Myocyte (in vitro differentiated cells): ENCODE measurements at places on chromosomes 11 and 22. TPM values are rescaled to one million over a fixed set of nuclear protein-coding genes. Genes with fewer than 3 reads are reported as not detected.

DNA sequence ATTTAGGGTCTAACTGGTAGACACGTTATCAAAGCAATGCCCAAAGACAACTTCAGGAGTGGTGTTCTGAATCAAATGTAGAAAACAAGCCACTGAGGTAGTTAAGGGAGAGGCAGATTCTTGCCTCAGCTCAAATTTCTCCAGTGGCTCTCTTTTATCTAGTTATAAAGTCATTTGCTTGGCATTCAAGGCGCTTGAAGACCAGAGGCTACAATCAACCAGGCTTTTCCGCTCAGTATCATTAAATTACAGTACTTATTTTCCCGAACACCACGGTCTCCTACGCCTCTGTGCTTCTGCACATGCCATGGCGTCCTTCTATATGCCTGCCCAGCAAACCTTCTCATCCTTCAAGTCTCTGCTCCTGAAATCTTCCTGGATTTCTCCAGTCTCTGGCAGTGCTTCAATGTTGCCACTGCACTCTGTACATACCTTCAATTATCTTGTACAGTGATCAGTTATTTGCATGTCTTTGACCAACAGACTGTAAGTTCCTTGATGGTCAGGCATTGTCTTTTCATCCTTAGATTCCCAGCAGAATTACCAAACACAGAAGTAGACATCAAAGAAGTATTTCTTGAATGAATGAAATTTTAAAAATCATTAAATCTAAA is 1.4 kb downstream of the POGLUT3 start:
- DNase-seq: peak; percentile 45

DNA sequence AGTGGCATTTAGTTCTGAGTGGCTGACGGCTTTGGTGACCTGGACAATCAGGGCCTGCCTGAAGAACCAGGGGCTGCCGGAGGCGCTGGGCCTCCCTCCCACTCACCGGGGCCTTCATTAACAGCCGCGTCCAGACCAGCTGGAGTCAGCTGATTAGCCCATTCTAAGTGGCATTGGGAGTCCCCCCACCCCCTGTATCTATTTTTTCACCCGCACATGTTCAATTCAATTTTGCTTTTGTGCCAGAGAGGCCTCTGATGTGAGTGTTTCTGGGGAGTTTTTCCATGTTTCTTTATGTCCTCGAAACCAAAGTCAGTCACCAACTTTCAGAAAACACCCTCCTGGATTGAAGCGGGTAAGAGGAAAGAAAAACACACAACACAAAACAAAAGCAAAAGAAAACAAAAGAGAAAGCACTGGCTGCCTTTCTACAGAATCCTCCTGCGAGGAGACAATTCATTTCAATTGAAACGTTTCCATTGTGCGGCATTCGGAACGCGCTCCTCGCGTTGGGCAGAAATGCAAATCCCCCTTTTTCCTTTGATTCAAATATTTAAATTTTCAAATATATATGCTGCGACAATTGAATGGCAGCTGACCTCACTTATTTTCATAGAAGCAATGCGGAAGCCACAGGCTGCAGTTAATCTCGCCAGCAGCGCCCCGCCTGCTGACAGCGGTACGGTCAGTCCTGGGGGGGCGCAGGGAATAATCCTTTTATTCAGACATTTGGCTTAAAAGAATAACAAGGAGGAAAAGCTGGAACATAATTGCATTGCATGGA is 17.7 kb downstream of the CDKN1C start:
- DNase-seq: no peak

DNA sequence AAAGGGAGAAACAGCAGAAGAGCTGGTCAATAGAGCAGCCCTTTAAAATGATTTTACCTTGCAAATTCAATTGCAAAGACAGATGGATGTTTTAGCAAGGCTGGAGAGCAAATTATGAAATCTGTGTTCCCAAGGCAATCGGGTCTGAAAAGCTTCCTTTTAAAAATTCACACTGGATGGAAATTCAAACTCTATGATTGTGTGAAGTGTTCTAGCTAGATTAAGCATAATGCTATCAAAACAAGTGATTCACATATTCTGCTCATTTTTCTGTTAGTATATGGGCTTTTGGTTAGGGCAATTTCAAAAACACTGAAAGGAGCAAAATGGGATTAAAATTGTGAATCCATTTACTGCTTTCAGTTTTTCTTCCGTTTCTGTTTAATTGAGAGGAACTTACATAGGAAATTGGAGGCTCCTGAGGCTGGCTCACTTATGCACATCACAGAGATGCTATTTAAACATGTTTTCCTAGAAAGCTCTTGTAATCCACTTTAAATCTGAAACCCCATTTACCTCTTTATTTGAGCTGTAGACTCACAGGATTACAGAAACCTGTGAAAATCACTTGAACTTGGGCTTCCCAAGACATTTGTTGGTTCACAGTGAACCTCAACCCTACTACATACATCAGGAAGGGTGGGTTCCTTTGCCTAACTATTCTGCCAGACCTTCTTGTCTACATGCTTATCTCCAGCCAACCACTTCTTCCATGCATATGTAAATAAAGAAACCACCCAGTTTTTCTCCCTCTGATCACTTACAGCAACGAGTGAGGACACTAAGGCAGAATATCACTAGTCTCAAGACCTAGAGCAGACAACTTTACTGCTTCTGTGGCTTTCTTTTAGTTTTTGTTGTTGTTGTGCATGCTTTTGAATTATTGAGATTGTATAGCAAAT is 201.9 kb upstream of the PITPNB start:
- no peak for DNase-seq

PAAF1 gene
- total RNA-seq: 49.6 and 57.1 TPM in 2 replicates

DNA sequence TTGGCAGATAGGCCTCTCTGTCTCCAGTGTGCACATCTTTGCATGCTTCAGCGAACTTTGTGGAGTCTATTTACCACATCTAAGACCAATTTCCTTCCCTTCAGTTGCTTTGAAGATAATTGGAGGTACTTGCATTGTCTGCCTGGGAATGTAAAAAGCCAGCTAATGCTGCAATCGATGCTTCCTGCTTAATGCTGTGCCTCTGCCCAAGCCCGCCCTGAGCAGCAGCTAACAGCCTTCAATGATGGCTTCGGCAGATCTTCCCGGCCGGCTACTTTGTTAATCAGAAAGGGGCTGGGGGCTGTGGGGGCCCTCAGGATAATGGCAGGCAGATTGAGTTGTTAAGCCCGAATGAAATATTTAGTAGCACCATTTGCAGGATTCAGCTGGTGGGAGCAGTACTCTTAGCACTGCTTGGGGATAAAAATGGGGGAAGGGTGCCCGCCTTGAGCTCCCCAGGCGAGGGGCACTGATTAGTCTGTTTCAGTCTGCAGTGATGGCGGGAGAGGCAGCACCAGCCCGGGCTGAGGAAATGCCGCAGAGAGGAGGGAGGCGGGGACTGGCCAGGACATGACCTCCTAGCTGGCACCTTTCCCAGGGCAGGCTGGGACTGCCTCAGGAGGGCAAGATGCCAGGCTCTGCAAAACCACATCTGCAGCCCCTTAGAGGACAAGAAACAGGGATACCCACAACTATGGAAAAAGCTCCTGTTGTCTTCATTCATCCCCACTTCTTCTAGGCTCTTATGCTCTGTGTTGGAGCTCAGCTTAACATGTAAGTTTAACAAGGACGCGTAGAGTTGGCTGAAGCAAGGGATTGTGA is 460.0 kb downstream of the BUD13 start:
- DNase-seq: peak; percentile 1

EIF1AD gene
- total RNA-seq: 39.4 and 41.3 TPM in 2 replicates

SLC25A45 gene
- total RNA-seq: 2.9 and 4.6 TPM in 2 replicates

UCP2 gene
- 108 and 148 TPM in 2 replicates for total RNA-seq

DNA sequence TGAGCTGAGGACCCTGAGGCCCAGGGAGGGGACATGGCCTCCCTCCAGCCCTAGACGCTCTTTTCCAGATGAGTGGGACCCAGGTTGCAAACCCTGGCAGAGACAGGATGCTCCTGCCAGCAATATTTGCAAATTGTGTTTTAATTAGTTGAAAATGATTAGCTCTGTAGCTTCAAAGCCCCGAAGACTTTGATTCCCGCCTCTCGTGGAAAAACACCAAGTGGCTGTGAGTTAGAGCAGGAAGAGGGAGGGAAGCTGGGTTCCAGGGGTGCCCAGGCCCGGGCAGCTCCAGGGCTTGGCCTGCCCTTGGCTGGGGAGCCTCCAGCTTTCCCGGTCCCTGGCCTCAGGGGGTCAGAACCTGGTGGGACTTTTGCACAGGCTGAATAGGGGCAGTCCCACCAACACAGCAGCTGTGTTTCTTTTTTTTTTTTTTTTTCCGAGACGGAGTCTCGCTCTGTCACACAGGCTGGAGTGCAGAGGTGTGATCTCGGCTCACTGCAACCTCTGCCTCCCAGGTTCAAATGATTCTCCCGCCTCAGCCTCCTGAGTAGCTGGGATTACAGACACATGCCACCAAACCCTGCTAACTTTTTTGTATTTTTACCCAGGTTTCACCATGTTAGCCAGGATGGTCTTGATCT is 101.6 kb upstream of the RTL6 start:
- DNase-seq: no peak

DNA sequence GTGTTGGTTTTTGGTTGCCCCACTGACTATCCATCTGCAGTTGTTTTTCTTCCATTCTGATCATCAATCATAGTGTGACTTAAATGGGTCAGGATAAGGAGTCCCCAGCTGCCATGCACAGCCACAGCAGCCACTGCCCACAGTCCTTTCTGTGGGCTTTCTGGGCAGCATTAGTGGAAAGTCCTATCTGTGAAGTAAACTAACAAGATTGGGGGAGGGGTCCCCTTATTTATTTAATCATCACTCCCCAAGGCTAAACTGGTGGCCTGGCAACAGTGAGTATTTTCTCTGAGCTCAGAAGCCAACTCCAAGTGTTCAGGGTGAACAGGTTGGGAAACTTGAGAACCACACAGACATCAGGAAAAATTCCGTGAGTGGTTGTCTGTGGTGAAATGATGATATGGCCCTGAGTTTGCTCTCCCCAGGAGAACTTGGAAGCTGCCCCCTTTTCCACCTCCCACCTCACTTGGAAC is 145.0 kb downstream of the CCDC34 start:
- peak; percentile 99 for DNase-seq

DNA sequence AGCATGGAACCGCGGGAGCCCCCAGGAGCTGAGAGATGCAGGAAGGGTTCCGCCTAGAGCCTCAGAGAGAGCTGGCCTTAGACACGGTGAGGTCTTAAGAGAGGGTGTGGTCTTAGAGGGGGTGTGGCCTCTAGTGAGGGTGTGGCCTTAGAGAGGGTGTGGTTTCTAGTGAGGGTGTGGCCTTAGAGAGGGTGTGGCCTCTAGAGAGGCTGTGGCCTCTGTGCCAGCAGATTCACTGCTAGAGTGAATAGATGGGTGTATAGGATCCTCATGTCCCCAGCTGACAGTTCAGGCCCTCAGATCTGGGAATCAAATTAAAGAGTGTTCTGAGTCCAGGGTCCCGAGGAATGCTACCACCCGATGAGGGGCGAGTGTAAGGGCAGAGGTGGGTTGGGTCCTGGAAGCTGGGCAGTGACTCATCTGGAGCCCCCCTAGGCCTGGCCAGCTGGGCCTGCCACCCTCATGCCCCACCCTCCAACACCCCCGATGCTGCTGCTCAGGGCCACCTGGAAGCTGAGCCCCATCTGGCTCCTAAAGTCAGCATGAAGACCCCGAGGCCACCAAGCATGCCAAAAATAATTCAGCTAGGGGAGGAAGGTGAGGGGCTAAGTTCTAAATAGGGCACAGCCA is 49.5 kb downstream of the IGF2 start:
- peak; percentile 14 for DNase-seq

GUCD1 gene
- 192 and 242 TPM in 2 replicates for total RNA-seq
